ENCODE measurements at places on chromosomes 6 and 20.

DNA sequence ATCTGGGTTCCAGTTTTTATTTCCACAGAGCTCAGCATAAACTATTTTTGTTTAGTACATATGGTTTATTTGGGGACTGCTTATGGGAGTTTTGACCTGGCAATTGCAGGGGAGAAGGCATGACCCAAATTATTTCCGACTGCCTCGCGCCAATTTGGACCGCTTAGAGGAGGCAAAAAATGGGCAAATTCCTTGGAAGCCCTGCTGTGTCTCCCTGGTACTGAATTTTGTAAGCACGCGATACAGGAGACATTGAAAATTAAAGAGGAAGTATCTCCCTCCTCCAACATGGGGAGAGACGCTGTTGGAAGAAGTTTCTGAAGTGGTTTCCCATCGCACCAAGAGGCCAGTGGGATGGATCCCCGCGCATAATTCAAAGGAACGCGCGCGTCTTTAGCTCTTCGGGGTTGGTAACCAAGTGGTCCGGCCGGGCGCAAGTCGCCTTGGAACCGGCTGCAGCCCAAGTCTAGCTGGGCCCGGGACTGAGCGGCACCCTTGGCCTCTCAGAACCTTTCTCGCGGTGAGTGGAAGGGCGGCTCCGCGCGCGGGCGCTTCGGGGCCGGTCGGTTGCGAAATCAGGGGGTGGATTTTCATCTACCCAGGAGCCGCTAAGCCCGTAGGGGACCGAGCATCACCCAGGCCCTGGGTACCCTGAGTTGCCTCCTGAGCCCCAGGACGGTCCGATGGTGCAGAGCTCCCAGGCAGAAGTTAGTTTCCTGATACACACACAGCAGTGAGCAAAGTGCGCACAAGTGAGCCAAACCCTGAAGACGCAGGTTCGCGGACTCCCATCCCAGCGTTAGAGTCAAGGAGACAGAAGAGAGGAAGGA lies 6.2 kb downstream of the NKX2-2 start:
- no peak for DNase-seq

DNA sequence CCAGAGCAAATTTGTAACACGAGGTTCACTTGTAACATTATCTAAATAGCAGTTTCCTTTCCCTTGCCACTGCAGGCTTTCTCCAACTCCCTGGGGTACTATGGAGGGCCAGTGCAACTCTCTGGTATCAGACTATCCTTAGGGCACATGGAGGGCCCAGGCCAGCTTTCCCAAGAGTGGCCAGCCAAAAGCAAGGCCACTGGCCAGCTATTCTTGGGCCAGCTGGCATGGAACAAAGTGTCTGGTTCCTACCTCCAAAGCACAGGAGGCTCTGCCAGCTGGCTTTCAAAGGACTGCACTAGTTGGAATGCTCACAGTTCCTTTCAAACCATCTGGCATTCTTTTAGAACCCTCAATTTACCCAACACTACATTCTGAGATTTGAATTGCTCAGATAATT lies 8.7 kb downstream of the RNF24 start:
- no peak for DNase-seq

DNA sequence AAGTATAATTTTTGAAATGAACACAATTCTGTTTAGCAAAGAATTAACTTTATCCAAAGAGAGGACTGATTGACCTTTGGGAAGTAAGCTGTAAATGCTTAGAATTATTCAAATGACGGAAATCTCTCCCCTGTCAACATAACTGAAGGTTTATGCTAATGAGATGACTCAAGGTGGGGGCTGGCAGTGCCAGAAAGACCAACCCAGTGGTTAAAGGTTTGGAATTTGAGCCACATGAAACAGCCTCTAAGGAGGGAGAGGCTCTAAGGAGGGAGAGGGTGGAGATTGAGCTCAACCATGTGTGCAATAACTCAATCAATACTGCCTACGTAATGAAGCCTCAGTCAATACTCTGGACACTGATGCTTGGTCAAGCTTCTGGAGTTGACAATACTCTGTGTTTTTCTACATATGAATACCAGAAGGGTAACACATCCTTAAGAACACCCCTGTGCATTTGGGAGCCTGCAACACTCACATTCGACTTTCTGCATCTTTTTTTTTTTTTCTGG lies 123.4 kb upstream of the TENT5A start:
- DNase-seq: no peak

DNA sequence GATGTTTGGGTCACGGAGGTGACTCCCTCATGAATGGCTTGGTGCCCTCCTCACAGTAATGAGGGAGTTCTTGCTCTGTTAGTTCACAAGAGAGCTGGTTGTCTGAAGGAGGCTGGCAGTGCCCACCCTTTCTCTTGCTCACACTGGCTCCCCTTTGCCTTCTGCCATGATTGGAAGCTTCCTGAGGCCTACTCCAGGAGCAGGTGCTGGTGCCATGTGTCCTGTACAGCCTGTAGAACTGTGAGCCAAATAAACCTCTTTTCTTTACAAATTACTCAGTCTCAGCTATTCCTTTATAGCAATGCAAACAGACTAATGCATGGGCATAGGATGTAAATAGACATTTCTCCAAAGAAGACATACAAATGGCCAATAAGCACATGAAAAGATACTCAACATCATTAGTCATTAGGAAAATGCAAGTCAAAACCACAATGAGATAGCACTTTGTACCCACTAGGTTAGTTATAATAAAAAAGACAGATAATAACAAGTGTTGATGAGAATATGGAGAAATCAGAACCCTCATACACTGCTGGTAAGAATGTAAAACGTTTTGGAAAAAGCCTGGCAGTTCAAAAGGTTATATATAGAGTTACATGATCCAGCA lies 17.7 kb downstream of the C20orf203 start:
- DNase-seq: no peak

DNA sequence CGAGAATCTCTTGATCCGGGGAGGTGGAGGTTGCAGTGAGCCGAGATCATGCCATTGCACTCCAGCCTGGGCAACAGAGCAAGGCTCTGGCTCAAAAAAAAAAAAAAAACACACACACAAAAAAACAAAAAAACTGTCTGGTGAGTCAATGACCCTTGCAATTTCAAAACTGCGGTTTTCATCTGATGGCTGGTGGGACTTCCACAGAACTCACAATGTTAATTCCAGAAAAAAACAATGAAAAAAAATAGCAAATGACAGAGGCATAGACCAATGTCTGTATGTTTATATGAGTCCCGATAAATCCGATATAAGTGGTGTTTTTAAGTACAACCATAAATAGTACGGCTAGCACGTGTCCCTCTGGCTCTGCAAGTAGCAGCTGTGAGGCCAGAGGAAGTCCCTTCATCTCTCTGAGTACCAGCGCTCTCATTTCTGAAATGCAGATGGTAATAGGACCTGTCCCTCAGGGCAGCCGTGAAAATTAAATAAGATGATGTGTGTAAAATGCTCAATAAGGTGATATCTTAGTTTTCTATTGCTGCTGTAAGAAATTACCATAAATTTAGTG lies 21.9 kb upstream of the PTPN1 start:
- no peak for DNase-seq

Measured in fibroblast of skin of scalp (primary cell).